ENCODE measurements at places on chromosomes 16 and 17.

DNA sequence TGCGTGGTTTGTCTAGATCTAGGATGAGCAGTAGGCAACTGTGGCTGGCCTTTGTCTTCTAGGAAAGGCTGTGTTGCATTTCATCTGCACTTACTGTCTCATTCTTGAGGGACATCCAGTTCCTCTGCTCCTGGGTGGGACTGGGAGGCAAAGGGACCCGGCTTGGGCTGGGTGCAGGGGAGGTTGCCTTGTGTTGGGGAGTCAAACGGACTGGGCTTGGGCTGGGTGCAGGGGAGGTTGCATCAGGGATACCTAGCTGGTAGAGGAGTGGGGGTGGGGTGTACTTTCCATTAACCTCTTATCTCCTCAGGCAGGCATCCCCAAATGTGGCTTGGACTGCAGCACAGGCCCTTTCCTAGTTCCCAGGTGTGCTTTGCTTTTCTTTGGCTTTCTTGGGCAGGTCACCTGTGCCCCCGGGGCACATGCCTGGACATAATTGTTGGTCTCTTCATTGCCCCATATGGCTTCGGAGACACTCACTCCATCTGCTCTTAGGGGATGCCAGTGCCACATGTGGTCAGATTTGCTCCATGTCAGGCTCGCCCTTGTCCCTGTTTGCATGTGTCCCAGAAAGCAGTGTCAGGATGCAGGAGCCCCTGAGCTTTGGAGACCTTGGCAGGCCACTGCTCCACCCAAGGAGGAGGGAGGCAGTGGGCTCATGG, 1682.9 kb downstream of the TP53TG3F start:
- no peak for DNase-seq

GRCh38 chr16:50400967-50401348, 32.2 kb upstream of the BRD7 start:
- no peak for DNase-seq

DNA sequence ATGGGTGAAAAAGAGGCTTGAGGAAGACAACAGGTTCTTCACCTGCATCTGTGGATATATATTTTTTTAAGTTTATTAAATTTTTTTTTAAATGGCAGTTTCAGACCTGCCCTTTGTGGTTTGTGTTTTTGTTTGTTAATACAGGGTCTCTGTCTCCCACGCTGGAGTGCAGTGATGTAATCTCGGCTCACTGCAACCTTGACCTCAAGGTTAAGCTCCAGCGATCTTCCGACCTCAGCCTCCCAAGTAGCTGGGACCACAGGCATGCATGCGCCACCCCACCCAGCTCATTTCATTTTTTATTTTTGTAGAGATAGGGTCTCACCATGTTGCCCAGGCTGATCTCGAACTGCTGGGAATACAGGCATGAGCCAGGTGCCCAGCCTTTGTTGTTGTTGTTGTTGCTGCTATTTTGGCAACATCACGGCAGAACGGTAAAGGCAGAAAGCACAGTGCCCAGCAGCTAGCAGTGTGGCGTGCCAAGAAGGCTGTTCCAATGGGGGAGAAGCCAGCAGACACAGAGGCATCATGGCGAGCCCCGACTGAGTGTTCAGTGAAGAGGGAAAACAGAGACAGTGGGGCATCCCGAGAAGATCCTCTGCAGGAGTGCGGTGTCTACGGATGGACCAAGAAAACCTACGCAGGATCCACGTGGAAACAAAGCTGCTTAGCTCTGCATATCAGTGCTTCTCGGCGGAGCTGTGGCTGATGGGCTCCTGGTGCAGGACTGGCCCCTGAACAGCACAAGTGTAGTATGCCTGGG, 19.6 kb downstream of the TMC6 start:
- DNase-seq = no peak

GRCh38 chr16:73113336-73113735, 65.4 kb upstream of the ZFHX3 start:
- DNase-seq = no peak

DNA sequence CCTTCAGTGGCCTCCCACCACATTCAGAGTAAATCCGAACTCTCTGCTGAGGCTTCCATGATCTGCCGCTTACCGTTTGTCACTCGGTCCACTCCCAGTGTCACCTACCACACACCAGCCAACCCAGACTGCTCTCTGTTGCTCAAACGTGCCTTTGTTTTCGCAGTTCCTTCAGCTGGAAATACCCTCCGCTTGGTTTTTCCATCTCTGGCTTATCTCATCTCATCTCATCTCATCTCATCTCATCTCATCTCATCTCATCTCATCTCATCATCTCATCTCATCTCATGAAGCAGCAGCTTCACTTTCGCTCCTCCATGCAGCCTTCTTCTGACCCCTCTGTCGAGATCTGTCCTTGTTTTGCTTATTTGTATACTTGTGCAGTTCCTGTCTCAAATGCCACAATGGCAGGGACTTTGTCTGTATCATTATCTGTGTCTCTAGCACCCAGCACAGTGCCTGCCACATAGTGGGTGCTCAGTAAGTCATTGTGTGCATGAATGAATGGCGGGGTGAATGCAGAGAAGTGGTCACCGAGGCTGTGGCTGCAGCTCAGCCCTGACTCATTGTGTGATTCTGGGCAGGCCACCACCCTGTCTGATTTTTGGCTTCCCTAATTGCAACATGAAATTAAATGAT, 3.8 kb upstream of the SNX20 start:
- no peak for DNase-seq

Data from NCI-H748 treated with DMSO at 0.1 percent for 48 hours (cell line).